ENCODE measurements at places on chromosomes 3 and 15.
A peak's percentile ranks its signal among the peaks of the same experiment; 100 is the strongest.

DNA sequence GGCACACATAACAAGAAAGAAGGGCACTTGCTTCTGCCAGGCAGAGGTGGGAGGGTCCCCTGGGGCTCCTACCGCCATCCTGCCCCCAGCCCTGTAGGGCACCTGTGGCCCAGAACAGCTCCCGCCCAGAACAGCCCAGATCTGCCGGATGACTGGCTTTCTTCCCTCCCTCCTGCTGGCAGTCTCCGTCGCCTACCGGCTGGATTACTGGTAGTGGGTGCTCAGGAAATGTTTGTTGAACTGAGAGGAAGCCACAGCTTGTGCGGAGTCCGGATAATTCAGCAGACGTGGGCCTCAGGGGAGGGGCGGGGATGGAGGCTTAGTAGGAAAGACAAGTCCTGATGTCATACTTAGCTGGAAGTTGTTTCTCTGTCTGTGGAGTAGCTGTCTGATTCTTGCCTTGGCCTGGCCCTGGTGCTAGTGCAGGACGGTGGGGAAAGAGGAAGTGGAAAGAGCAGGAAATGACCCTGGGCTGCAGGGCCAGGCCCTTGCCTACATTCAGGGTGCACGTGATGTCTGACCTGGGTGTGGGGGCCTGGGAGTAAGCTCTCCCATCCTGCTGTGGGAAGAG lies 6.7 kb downstream of the CCDC9B start:
- peak; percentile 60 for DNase-seq

- DNase-seq = no peak
Observed at GRCh38 chr15:96067677-96068076, 262.8 kb upstream of the NR2F2 start.

- DNase-seq = no peak
Observed at GRCh38 chr3:50734985-50735384, 60.3 kb downstream of the DOCK3 start.

- peak; percentile 49 for DNase-seq
Observed at GRCh38 chr3:171328419-171329082, 131.7 kb downstream of the TNIK start.

DNA sequence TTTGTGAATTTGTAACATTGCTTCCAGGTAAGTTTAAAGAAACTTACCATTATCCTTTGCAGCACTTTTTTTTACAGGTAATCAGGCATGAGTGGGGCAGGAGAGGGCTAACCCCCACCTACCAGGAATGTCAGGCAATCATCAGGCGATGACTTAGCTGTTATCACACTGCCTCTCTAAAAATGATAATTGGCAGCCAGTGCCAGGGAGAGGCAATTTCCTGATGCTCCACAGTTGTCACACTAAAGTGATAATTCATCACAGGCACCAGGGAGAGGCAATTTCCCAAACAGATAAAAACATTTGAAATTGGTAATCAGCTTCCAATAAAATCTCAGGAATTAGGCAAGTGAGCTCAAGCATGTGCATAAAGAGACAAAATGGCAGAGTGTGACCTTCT lies 26.3 kb downstream of the NSUN3 start:
- DNase-seq = no peak

DNA sequence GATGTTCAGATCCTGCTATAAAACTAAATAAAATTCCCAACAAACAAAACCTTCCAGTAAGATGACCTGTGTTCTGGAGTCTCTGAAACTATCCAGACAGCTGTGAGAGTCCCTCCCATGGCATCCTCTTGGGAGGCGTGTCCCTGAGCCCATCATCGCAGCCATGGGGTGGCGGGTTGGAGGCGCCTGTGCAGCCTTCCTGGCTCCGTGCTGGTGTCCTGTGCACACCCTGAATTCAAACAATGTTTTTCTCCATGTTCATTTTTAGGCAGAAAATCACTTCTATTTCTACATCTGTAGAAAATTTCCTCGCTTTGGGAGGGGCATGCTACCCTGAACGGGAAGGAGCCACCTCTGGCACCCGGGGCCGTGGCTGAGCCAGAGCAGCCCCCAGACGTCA lies 19.4 kb upstream of the OCA2 start:
- no peak for DNase-seq

GRCh38 chr3:147412261-147412916 lies 3.2 kb downstream of the ZIC1 start:
- DNase-seq = no peak

DNA sequence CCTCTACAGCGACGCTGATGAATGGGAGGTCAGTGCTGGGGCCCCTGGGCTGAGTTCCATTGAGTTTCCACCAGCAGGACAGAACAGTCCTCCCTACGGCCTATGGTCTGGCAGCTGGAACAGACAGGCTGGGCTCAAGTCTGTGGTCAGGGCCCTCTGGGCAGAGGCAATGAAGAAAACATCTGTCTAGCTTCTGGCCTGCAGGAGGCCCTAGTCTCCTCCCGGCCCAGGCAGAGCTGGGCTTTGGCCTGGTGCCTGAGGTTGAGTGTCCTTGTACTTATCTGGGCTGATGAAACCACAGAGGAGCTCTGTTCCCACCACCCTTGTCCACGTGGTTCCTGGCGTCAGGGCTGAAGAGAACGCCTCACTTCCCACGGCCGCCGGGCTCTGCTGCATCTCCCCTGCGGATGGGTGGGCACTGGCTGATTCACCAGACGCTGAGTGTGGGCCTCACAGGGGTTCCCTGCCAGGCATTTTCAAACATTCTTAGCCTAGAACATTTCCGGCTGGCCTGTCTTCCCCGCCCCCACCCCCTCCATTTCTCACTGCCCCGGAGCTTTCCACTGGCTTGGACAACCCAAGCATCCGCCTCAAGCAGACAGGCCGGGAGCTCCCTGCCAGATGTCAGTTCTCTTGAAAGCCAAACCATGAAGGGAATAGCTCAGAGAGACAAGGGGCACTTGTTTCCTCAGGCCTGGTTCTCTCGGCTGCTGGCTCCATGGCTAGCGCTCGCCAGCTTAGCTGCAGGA lies 20.3 kb downstream of the PPCDC start:
- peak; percentile 89 for DNase-seq

- peak; percentile 90 for DNase-seq
Observed at GRCh38 chr15:45456212-45457106, 66.1 kb downstream of the SLC30A4 start.

GRCh38 chr3:124360155-124360554 lies 368.2 kb upstream of the ROPN1 start:
- DNase-seq = no peak

Data from ELF-1 (cell line).